ENCODE measurements at places on chromosomes 4 and X.

DNA sequence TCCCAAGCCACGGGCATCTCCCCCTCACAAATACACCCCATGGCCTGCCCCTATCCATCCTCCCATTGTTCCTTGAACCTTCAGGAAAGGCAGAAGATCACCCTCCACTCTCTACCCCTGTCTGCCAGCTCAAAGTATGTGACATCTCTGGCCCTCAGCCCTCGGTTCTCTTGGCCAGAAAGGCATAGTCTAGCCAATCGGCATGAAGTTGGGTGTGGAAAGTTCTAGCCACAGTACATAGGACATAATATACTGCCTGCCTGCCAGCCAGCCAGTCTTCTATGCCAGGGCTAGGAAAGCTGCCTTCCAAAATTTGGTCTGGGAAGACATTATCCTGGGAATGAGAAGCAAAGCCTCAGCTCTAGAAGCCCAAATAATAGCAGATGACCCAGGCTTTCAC, 3.2 kb upstream of the PLP1 start:
- no peak for DNase-seq

DNA sequence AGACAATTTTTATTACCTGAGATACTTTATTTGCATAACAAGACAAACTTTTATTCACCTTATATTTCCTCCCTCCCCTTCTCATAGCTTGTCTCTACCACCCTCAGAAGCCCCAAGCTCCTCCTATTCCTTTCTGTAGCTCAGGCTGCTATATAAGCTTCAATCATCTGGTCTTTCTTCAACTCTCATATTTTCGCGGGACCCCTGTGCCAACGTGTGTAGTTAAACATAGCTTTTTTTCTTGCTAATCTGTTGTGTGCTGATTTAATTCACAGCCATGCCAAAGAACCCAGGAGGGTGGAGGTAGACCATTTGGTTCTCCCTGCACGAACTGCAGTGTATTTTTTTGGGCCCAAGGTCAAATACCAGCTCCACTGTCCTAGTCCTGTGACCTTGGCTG, 21.1 kb upstream of the CD38 start:
- no peak for DNase-seq

DNA sequence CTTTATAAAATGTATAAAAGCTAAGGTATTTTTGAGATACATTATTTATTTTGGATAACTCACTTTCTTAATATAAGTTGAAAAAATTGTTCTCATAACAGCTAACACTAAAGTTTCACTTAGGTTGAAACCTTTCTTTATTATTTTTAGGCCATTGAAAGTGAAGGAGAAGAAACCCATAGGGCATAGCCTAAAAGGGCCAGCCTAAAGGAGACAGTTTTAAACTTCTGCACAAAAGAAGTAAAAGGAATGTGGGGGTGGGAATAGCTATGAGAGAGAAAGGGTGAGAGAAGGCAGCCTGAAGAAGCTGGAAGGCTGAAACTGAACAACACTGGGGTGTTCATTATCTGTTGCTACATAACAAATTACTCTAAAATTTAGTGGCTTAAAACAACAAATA, 57.6 kb upstream of the RAPGEF2 start:
- DNase-seq, result no peak

GRCh38 chr4:16023776-16024408, 59.9 kb downstream of the PROM1 start:
- DNase-seq, result no peak

DNA sequence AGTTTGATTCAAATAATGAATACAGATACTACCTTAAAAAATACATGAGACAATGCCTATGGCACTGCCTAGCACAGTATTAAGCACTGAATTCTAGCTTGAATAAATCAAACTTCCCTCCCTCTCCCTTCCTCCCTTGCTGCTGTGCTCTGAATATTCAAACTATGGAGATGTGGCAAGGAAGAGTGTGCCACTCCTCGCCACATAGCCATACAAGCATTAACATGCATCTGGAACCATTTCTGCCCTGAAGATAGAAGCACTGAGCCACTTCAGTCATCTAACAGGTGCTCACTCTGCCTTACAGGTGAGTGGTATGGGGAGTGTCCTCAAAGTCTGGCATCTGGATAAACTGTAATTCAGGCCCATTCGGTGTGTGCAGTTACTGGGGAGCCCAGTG, 276.9 kb downstream of the ARHGAP24 start:
- DNase-seq, result no peak

Data from stimulated activated CD8-positive, alpha-beta memory T cell treated with anti-CD3 and anti-CD28 coated beads, Interleukin-15, amount 100 ng/mL, for 48 hours (primary cell).